ENCODE measurements at places on chromosomes 13 and 19.

DNA sequence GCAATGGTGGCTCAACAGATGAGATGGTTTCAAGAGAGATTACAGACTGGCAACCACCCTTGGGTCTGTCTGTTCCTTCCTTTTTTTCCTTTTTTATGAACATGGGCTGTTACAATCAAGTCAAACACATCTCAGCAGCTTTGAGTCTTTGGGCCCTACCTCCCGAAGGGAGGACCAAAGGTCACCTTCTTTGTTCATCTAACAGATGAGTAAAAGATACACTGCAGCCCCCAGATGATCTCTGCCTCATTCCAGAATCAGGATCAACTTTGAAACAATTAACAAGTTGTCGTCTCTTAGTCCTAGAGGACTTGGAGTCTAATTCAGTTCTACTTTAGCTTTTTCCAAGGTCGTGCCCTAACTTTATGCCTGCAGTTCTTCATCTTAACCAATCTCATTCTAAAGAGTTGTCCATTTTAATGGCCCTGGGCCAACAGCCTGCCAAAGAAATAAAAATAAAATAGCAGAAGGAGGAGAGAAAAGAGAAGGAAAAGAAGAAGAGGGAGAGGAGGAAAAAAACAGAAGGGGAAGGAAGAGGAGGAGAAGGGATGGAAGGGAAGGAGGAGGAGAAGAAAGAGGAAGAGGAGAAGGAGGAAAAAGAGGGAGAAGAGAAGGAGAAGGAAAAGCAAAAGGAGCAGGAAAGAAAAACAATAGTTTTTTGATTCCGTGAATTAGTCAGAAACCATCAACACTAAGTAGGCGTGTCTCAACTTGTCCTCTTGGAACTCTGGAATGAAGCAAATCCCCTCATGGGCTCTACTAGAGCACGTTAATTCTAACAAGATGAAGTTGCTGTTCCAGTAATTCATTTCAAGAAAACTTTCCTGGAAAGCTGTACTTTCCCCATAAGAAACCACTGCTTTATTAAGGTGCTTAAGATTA is 281.2 kb downstream of the FOXO1 start:
- no peak for DNase-seq

DNA sequence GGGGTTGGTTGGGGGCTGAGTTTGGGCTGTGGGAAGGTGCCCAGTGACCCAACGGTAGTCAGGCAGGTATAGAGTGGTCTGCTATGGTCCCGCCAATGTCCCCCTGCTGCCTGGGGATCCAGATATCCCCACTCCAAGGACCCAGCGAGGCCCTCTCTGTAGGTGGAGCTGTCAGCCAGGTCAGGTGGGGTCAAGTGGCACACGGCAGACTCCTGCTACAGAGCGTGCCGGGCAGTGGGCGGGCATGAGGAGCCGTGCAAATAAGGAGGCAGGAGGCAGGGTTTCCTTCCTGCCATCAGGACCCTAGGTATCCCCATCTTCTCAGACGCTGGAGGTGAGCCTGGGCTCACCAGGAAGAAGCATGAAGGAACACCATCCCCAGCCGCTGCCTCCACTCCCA is 14.9 kb downstream of the EVI5L start:
- no peak for DNase-seq

DNA sequence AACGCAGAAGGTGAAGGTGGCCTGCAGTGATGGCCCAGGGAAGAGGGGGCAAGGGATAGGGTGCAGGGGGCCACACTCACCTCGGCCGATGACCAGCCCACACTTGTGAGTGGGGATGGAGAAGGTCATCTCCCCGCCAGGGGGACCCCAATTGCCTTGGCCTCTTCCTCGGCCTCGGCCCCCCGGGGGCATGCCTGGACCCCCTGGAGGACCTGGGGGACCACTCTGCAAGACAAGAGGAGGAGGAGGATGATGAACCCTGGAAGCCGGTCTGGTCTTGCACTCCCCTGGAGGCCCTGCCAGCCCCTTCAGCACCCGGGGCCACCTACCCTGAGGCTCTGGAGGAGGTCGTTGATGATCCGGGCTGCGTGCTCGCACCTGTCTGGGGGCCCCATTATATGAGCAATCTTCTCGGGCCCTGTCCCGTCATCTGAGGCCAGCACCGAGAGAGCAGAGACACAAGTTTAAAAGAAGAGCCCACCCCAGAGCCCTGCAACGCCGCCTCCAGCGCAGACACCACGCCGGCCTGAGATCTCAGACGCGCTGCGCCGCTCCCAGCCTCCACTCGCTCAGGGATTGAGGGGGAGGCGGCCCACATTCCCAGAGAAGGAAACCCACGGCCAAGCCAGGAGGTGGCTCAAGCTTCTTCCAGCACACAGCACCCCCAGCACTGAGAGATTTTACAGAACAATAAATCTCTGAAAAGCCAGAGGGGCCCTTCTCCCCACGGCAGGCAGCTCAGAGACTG is 7.8 kb downstream of the KHSRP start:
- DNase-seq = no peak

GRCh38 chr13:103795892-103796478 is 729.8 kb upstream of the SLC10A2 start:
- no peak for DNase-seq

GRCh38 chr19:32407004-32407992 is 1.7 kb downstream of the DPY19L3 start:
- DNase-seq = no peak

DNA sequence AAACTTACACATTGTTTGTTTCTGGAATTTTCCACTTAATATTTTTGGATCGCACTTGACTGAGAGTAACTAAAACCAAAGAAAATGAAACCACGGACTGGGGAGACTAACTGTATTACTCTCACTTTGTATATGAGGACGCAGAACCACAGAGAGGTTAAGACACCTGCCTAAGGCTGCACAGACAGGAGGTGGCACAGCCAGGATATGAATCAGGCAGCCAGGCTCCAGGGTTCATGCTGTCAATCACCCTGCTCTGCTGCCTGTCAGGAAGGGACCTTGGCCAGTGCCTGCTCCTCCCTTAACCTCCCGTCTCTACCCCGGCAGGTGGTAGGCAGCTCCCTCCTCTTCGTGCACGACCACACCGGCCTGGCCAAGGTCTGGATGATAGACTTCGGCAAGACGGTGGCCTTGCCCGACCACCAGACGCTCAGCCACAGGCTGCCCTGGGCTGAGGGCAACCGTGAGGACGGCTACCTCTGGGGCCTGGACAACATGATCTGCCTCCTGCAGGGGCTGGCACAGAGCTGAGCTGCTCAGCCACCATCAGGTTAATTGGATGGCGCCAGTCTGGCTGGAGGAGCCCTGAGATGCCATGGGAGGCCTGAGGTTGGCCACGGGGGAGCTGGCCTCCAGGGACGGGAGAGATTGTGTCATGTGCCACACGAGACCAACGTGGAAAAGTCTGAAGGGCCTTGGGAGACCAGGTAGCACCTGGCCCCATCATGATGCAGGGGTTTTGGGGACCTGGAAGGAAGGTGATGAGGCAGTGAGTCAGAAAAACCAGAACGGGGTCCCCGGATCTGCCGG is 11.0 kb downstream of the ACTMAP start:
- DNase-seq = no peak

GRCh38 chr19:4598712-4599111 is 39.2 kb upstream of the SEMA6B start:
- no peak for DNase-seq

GRCh38 chr13:28012896-28013295 is 24.4 kb upstream of the URAD start:
- no peak for DNase-seq
